ENCODE measurements at places on chromosomes 2 and 18.
A peak's percentile ranks its signal among the peaks of the same experiment; 100 is the strongest.

DNA sequence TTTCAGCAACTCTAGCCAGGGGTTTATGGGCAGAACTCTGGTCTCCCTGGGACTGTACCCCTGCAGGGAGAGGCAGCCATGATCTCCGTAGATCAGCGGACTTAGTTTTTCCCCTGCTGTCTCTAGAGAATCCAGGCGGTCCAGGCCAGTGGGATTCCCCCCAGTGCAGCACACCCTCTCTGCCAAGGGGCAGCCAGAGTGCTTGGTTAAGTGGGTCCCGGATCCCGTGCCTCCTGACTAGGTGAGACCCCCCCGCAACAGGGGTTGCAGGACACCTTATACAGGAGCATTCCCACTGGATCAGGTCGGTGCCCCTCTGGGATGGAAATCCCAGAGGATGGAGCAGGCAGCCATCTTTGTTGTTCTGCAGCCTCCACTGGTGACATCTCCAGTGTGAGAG, 33.0 kb downstream of the WDPCP start:
- no peak for DNase-seq

DNA sequence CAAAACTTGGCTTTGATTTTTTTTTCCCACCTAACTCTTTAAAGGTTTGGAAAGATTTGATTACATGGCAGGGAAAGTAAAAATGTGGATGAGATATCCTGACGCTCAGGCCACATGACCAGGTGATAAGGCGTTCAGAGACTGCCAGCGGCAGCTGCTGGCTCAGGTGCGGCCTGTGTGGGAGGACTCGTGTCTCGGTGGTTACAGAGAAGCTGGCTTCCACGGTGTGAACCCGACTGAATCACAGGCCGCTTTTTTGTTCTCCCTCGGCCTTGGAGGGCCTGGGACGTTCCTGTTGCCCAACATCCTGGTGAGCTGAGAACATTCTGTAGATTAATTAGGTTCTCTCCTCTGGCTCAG, 124.2 kb upstream of the ZNF516 start:
- no peak for DNase-seq

- DNase-seq, result no peak
These were observed 199.3 kb upstream of the HDAC4 start for GRCh38 chr2:239600001-239600593.

DNA sequence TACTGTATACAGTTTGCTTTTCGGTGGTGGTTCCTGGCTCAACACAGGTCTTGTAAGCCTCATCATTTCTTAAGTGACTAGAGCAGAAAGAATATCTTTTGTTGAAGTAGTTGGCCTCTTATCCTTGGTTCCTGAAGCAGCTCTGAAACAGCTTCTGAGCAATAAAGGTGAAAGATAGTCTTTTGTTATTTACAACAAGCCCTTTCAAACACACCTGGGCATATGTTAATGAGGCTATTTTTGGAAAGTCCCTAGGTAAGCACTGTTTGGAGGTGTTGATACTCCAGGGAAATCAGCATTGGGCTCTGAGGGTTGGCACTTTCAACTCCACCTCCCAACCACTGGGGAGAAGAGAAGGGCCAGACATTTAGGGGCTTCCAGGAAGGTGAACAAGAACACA, 211.0 kb downstream of the MCFD2 start:
- no peak for DNase-seq

DNA sequence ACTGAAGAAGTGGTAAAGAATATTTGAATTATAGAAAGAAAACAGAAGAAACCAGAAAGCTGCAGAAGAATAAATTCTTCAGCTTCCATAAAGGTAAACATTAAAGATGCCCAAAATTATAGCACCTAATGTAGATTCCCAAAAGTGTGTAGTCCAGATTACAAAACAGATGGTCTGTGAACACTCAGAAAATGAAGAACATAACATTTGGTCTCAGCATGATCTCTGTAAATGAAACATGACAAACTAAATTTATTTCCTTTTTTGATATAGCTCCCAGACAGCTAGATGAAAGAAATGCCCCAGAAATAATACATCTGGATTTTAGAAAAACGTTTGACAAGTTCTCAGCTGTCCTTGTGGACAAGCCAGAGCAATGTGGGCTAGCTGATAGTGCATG, 794.2 kb upstream of the NXPH2 start:
- DNase-seq, result no peak

DNA sequence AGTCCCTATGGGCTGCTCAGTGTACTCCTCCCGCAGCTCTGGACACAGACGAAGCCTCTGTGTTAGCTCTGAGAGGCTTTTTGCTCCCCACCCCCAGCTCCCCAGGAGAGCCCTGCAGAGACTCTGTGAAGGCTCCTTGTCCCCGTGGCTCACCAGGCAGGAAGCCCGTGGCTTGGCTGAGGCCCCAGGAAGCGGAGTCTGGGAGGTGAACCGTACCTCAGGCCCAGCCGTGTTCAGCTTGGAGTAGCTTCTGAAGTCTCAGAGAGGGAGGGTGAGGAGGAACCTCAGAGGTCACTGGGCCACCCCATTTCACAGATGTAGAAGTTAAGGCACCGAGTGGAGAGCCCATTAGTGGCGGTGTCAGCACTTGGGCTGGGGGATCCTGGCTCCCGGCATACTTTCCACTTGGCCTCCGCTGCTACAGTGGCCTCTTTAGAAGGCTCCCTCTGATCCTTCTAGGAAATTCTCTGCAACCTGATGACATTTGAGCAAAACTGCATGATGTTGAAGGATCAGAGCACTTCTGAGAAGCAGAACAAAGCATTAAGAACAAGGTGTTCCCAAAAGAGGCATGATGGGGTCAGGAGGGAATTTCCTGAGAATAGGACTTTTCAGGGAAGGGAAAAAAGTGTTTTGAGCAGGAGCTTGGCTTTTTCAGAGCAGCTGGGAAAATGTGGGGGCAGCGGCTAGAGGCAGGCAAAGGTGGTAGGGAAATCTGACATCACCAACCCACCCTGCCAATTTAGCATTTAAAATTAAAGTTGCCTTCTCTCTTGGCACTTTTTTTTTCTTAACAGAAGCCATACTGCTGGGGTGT, 79.1 kb downstream of the MCFD2 start:
- DNase-seq, result peak; percentile 85

GRCh38 chr2:110737783-110738182, 5.4 kb downstream of the ACOXL start:
- no peak for DNase-seq

DNA sequence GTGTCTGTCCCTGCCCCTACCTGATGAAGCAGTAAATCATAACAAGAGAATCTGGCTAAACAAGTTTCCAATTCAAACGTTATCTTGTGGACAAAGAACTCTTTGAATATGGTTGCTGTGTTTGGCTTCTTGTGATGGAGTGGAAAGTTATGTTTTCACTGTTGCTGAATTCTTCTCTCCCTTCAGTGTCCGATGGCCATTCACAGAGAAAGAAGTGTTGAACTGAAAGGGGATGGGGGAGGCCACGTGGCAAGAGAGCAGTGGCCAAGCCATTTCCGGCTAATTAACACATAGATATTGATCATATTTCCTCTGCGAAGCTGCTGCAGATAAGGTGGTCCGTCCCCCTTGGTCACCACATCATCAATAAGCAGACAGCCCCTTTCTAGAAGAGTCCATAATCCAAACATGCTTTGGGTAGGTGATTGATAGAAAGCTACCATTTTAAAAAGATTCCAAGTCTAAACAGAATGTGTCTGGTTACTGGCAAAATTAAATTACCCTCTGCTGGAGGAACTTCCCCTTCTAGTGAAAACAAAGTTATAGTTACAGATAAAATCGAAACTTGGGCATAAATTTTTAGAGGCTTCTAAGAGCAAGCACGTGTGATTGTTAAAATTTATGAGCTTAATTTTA, 36.9 kb upstream of the FZD7 start:
- DNase-seq, result no peak

DNA sequence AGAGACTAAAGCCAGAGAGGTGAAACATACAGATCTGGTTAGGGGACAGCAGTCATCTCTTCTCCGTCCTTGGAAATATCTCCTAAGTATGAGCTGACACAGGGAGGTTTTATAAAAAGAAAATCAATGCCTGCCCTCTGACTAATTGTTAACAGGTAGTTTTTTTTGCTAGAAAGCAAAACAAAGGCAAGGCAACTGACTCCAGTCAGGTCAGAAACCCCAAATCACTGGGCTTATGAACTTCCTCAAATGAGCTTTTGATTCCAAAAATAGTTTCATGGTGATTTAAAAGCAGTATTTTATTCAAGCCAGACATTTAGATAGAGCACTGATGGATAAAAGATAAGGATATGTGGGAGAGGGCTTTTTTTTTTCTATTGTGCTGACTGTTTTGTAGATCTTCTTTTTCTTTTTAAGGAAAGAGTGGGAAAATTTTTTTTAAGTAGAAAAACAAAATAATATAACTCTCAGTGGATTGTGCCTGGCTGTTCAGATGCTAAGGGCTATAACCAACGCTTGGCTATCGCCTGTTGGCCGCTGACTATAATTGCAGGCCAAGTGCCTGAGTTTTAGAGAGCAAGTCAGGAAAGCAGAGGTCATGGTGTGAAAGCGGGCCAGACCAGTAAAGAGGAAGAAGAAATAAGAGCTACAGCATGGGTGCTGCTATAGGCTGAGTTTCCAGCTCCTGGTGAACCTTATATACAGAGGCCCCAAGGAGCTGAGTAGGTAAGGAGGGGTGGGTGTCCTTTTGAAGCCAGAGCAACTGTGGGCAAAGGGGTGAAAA, 44.9 kb downstream of the MRPL35 start:
- no peak for DNase-seq

- no peak for DNase-seq
These were observed 5.2 kb downstream of the UGT1A7 start for GRCh38 chr2:233686928-233687327.

DNA sequence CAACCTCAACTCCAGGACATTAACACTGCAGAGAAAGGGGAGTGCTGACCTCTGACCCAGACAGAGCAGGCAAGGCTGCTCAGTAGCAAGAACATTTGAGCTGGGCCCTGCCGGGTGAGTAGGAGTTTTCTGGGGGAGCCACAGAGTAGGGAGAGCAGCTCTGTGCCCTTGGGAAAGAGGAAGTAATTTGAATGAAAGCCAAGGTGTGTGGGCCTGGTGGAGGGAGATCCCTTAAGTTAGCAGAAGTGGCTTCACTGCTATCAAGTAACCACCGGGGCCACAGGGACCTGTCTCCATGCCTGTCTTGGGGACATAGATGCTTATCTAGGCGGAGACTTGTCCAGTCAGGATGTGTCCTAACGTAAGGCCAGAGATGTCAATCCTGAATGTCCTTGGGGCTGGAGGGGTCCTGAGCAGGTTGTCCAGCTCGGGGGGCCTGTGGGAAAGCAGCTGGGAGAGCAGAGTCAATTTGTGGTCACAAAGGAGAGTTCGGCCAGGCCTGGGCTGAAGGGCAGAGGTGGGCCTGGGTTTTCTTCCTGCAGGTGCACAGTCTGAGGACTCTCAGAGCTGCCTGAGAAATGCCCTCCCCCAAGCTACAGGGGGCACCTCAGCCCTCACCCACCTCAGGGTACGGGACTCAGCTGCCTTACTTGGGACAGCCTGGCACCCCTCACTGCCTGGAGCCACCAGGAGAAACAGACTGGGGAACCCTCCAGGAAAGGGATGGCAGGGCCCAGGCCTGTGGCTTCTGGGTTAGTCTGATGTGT, 15.0 kb upstream of the OTOF start:
- no peak for DNase-seq

GRCh38 chr2:220670511-220670910, 901.6 kb downstream of the EPHA4 start:
- peak; percentile 5 for DNase-seq

GRCh38 chr2:27795868-27796277, 24.4 kb downstream of the MRPL33 start:
- no peak for DNase-seq

DNA sequence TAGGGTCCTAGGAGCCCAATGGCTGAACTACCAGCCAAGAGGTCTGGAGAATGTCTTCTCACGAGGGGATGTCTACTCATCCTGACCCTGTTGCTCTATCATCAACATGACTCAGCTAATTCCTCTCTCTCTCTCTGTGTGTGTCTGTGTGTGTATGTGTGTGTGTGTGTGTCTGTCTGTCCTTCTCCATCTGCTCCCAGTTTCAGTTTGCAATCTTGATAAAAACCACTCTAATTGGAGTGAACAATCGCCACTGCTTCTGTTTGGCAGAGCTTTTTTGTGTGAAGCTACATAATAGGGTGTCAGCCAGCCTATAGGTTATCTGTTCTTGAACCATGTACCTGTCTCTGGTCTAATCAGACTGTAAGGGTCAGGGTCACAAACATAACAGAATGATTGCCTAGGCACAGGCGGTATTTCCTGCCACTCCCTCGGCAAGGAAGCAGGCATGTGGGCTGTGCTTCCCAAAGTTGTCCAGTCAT, 219.8 kb downstream of the SH3BP4 start:
- DNase-seq, result peak; percentile 64

- peak; percentile 62 for DNase-seq
These were observed 48.1 kb downstream of the CYRIA start for GRCh38 chr2:16617282-16618266.

GRCh38 chr2:182766626-182767025, 50.6 kb downstream of the DNAJC10 start:
- DNase-seq, result no peak

DNA sequence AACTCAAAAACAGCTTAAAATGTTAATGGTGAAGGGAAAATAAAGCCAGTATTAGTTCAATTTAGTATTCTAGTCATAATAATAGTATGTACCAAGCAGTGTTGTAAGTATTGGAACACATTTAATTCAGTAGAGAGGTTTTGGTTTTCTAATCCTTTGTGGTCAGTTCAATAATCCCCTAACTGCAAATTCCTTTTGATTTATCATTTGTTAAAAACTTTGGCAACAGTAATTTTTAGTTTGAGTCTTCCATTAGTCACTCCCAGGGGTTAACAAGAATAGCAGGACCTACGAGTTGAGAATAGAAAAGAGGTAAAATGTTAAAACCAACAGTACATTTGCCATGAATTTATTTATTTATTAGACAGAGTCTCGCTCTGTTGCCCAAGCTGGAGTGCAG, 10.7 kb downstream of the MRPL44 start:
- peak; percentile 12 for DNase-seq

DNA sequence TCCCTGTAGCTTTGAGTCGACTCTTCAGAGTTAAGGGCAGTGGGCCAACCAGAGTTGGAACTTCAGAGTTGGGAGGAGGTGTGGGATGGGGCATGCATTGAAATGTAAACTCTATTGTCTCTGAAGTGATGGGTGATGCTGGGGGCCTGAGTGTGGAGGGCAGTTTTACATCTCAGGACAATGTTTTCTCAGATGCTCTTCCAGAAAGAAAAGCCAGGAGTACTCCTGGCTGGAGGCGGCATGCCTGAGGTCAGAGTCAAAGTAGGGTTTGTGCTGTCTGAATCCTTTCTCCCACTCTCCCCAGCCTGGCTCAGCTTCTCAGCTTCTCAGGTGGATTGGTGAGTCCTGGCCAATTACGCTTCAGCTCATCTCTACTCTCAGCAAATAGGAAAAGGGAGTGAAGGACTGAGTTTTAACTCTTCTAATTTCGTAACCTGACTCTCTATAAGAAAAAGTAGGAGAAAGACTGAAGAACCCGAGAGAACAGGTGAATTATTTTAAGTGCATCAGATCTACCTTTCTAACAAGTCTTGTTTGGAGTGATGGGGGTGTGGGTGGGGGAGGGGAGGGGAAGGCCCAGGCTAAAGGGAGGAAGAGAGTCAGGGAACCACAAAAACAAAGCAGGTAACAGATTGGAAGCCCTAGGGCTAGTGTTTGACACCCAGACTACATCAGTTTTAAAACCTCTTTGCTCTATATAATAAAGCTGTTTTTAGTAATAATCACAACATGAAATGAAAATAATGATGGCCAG, 107.5 kb upstream of the PELI1 start:
- DNase-seq, result no peak

GRCh38 chr2:9002313-9002636, 1.2 kb downstream of the MBOAT2 start:
- peak; percentile 31 for DNase-seq

- no peak for DNase-seq
These were observed 205.8 kb upstream of the SMAD2 start for GRCh38 chr18:48136051-48136826.
